ENCODE measurements at places on chromosomes 2 and 18.

- no peak for DNase-seq
Observed at GRCh38 chr2:152950126-152950525, 231.7 kb downstream of the ARL6IP6 start.

DNA sequence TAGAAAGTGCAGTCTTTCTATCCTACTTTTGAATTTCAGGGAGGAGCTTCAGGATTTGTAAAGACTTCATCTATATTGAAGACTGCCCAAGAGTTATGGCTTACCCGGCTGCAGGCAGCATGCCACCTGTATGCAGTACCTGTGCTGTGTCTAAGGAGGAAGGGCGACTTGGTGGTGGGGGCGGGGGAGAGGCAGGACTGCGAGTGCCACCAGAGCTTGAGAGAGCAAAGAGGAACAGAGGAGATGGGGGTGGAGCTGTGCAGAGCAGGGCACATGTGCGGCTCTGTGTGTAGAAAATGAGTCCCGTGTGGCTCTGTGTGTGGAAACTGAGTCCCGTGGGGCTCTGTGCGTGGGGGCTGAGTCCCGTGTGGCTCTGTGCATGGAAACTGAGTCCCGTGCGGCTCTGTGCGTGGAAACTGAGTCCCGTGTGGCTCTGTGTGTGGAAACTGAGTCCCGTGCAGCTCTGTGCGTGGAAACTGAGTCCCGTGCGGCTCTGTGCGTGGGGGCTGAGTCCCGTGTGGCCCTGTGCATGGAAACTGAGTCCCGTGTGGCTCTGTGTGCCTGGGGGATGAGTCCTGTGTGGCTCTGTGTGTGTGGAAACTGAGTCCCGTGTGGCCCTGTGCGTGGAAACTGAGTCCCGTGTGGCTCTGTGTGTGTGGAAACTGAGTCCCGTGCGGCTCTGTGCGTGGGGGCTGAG is 43.2 kb downstream of the LDLRAD4 start:
- no peak for DNase-seq

- no peak for DNase-seq
Observed at GRCh38 chr2:149421791-149422190, 91.4 kb downstream of the LYPD6 start.

- DNase-seq: no peak
Observed at GRCh38 chr18:37176621-37176934, 347.7 kb downstream of the KIAA1328 start.

GRCh38 chr2:43800894-43801293 is 27.1 kb downstream of the DYNC2LI1 start:
- DNase-seq: no peak

All from stimulated activated CD8-positive, alpha-beta memory T cell treated with anti-CD3 and anti-CD28 coated beads, Interleukin-12 subunit alpha, Interleukin-12 subunit beta, amount 100 ng/mL, for 1 hour (primary cell).